Right ventricle myocardium inferior (tissue), 1 donor: ENCODE measurements at places on chromosomes 6 and 20.

GRCh38 chr6:69917834-69918233 is 51.5 kb downstream of the COL19A1 start:
- no peak for DNase-seq

GRCh38 chr6:152380993-152381898 is 255.9 kb downstream of the SYNE1 start:
- DNase-seq: peak; percentile 83

DNA sequence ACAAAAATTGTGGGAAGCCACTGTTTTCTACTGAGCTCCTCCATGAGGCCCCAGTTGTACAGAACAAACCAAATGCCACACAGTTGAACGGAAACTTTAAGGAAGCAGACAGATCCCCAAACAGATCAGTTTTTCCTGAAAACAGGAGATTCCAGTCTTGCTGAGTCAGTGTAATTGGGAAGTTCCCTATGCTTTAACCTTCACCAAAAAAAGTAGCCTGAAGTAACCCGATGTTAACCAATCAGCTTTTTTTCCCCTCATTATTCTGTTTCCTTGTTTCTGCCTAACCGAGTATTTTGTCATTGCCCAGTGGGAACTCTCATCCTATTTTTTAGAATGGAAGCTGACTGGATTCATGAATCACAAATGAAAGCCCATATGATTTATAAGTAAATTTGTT is 36.7 kb downstream of the MARCKS start:
- no peak for DNase-seq

DNA sequence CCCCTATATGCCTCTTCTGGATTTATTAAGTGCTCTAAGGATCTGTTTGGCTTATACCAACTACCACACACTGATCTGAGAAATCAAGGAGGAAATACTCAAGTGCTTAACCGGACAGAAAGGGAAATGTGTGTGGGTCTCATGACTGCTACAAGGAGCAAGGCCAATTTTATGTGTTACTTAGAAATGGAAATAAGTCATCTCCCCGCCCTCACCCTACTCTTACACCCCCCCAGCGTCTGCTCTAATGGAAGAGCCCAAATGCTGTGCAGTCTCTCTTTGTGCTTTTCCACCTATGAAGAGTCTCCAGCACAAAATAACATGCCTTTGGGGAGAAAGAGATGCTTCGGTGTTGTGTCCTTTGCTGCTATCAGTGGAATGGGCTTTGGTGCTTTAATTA is 428.8 kb upstream of the ARID1B start:
- no peak for DNase-seq

DNA sequence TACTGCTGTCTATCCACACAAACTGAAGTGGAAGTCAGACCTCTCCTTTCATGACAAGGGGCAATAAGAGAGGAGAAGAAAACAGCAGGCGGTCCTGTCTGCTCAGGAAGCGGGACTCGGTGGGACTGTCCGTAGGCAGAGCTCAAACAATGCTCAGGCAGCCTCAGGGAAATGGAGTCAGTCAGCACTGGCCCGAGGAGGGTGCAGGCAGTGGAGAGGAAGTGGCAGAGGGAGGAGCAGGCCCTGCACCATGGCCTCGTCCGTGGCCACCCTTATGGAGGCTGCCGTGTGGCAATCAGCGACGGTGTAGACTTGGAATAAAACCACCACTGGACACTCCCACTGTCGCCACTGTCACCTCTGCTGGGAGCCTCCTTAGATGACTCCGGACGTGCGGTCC is 19.6 kb downstream of the FOXC1 start:
- DNase-seq: no peak

GRCh38 chr20:18796282-18796833 is 17.2 kb upstream of the SCP2D1 start:
- DNase-seq: no peak
